Jurkat, Clone E6-1 (cell line): ENCODE measurements at places on chromosomes 6 and 20.

GRCh38 chr6:64221776-64222175 is 586.2 kb downstream of the PHF3 start:
- DNase-seq = no peak

- DNase-seq = no peak
Observed at GRCh38 chr20:36593347-36593929, 12.1 kb upstream of the RAB5IF start.

DNA sequence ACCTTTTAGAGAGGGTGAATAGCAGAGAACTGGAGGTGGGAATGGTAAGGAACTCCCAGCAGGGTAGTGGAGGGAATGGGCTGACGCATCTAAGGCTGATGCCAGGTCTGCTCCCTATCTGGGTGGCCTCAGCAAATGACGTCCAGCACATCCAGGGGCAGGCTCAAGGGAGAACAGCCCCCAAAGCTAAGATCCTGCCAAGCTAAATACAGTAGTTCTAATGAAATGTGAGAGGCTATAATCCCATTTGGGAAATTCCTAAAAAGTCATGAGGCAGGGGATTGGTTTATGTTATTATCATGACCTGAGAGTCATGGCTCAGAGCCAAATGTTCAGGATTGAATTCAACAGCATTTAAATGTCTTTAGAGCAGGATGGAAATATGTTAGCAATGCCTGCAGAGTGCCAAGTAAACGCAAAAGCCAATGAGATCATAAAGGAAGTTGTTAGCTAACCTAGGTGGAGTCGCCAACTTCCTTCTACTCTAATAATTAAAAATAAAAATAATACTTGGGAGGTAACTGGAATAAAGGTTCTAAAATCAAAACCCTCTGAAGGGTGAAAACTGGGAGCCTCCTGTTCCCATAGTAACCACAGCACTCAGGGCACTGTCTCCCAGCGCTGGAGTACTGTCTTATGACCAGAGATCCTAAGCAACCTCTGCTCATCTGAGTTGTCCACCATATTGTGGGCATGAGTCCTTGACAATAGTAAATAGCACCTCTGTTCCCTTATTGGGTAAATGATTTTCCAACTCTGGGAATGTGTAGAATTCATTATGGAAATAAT is 34.8 kb downstream of the IYD start:
- DNase-seq = no peak

- no peak for DNase-seq
Observed at GRCh38 chr6:68427630-68428029, 207.5 kb upstream of the ADGRB3 start.

DNA sequence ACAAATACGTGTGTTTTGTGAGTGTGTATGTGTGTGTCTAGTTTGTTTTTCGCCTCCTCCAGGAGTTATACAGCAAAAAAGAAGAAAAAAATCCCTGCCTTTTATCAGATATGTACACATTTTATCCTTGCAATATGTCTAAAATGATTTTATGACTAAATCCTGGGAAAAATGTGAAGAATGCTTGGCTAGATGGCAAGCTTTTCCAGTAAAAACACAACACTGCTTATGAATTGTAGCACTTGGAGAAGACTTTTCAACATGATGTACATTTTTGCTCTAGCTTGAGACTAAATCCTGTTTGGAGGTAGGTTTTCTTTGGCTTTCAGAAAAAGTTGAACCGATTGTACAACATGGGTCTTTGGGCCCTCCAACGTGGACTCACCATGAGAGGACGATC is 160.2 kb downstream of the GMPR start:
- DNase-seq = no peak

GRCh38 chr20:2879146-2879545 is 5.9 kb downstream of the PTPRA start:
- DNase-seq = no peak

GRCh38 chr6:90459225-90459758 is 127.6 kb downstream of the MAP3K7 start:
- DNase-seq = no peak

DNA sequence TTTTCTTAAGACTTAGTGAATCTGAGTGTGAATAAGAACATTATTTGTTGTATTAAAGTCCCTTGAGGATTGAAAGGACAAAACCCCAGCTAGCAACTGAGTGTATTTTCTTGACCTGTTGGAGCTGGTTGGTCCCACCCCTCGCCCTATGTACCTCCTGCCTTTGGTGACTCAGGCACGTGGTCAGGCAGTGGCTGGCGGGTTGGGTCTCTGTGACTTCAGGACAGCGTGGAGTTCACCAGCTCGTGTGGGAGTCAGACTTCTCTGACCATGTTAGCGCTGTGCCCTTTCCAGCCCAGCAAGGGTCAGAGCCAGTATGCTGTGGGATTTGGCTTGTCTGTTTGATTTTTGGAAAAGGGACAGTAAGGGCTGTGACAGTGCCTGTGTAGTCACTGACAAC is 93.7 kb downstream of the SSR1 start:
- DNase-seq = no peak

DNA sequence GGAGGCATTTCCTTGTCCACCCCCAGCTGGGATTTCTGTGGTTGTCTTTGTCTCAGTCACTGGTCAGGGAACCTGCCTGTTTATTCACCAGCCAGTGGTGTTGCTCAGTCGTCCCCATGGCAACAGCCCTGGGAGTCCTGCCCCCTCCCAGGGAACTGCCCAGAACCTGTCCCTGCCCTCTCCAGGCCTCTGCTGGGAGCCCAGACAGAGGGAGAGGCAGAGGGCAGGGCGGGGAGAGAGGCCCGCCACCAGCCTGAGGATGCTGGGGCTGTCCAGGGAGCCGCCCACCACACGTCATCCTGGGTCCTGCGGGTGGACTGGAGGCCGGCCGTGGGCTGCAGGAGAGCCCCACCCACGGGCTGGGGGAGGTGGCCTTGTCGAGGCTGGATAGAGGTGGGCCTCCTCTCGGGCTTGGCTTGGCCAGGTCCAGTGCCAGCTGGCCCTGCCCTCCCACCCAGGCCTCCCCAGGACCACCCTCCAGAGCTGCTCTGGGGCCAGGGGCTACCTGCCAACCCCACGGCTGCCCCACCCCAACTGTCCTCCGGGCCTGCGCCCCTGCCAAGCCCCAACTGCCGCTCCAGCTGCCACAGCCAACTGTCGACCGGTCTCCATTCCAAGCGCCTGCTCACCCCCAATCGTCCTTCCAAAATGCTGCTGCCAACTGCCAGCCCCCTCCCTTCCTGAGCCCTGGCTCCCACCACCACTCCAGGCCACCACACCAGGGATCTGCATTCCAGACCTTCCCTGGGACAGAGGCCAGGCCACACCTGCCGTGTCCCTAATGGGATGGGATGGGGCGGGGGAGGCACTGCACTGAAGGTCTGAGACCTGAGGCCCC is 4.2 kb upstream of the ZBTB46 start:
- no peak for DNase-seq

DNA sequence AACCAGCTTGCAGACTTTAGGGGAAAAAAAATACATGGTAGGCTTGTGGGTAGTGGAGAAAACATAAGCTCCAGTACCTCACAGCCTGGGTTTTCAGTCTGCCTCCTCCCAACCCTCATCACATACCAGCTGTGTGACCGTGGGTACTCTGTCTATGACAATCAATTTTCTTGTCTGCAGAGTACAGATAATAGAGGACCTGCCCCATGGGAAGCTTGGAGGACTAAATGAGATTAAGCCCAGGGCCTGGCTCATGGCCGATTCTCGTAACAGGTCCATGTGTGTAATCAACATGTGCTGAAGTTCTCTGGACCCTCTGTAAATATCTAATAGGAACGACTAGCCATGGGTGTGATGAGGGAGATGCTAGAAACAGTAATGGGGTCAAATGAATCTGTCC is 34.0 kb downstream of the NT5E start:
- no peak for DNase-seq

DNA sequence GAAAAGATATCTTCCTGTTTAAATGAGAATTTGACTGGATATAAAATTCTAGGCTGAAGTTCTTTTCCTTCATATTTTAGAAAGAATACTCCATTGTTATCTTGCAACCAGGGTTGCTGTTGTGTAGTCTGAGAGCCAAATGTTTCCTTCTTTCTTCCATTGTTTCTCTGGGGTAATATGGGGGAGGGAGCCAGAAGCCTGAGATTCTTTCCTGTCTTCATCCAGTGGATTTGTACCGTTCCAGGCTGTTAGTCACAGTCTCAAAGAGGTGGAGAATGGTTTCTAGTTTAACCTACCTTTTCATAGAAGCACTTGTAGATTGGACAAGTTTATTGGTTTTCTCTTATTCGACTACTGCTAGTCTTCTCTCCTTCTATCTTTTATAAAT is 6.1 kb upstream of the ULBP3 start:
- no peak for DNase-seq

DNA sequence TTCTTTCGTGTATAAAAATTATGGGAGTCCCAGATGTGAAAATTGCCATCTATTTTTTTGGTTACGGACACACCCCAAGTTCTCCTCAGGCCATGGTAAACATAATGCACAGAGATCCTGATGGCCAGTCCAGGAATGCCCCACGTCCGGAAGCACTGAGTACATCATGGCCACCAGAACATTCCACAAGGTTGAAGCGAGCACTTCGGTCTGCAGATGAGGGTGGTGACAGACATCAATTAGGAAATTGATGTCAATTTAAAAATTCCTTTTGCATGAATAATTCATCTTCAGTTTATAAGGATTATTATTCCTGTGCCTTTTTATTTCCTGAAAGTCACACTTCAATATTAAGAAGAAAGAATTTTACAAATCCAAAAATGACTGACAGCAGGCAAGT is 13.2 kb upstream of the EXOC2 start:
- DNase-seq = no peak
